PC-3 (cell line): ENCODE measurements at places on chromosomes 6 and 20. TPM values are rescaled to one million over a fixed set of nuclear protein-coding genes. Genes with fewer than 3 reads are reported as not detected.

- no peak for DNase-seq
Measured at GRCh38 chr6:158789115-158789917, 29.9 kb downstream of the EZR start.

GRCh38 chr20:59644371-59644939 is 40.1 kb downstream of the PHACTR3 start:
- no peak for DNase-seq

DNA sequence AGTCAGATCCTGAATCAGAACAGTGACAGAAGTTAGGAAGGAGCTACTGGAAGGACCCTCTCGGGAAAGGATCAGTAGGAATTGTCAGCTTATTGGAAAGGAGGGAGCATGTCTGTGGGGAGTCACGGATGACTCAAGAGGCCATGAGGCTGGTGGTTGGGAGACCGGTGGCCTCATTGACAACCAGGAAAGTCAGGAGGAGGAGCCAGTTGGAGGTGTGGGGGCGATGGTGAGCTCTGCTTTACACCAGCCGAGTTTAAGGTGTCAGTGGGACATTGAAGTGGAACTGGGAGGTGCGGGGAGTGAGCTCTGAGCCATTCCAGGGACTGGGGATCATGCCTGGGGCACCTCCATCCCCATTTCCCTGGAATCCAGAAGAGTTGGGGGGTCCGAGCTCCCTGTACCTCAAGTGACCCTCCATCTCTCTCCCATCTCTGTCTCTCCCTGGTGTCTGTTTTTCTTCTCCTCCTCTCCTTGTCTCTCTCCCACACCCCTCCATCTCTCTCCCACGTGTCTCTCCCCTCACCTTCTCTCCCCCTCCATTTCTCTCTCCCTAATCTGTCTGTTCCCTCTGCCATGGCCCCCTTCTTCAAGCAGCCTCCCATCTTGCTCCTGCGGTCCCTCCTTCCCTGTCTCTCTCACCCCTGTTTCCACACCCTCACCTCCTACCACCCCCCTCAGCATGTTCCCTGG is 14.3 kb upstream of the ZBTB9 start:
- no peak for DNase-seq

DNA sequence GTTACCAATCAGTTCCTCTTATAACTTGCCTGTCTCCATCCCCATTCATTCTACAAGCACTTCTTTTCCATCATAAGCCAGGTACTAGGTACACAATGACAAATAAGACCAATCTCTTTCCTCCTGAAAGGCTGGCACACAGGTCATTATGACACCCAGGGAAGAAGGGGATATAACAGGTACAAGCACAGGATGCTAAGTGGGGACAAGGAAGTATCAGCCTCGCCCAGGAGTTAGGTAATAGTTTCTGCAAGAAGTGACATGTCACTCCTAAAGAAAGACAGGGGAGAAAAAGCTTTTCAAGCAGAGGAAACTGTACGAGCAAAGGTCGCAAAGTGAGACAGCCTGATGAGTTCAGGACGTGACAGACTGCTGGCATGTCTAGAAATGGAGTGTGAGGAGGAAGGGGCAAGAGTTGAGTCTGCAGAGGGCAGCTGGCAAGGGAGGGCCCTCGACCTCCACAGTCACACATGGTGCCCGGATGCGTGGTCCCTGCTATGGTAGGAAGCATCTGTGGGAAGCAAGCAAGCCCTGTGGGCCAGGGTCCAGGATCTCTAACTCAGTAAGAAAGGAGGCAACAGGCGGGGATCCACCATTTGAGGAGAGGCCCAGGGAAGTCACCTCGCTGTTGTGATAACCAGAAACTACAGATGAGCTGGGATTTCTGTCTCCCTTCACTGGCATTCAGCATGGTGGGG is 40.4 kb downstream of the GPLD1 start:
- DNase-seq = no peak

GRCh38 chr6:35043381-35044130 is 97.6 kb downstream of the TCP11 start:
- DNase-seq = no peak

DNA sequence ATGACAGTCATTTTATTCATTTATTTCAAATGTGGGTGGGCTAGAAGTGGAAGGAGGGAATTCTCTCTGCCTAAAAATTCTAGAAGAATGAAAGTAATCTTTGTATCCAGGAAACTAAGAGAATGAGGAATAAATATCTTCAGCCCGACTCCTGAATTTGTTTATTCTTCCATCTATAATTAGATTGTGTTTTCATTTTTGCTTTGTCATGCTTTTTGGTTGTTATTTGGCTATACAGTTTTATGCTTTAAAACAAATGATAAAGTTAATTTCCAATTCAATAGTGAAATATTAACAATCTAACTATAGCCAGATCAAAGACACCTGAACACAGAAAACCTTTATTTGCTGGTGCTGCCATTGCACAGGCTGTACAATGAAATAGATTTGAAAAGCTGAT is 521.3 kb downstream of the KIF16B start:
- no peak for DNase-seq

DNA sequence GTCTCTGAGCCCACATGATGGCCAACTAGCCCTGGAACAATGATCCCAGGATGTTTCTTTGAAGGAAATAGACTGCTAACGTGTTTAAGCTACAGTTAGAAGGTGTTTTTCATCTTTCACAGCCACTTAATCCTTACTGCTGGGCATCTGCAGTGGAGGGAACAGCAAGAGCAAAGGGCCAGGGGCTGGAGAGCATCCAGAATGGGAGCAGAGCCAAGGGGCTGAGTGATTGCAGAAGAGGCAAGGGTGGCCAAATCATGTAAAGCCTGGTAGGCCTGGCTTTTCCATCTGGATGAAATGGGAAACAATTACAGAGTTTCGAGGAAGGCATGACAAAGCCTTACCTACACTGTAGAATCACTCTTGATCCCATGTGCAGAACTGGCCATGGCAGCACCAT is 18.7 kb upstream of the LAMP5 start:
- no peak for DNase-seq

- no peak for DNase-seq
Measured at GRCh38 chr20:49887251-49888211, 27.8 kb downstream of the SPATA2 start.

GRCh38 chr6:167845856-167846255 is 19.1 kb downstream of the AFDN start:
- no peak for DNase-seq

GRCh38 chr6:36627801-36628246 is 33.7 kb downstream of the SRSF3 start:
- no peak for DNase-seq

GRCh38 chr6:24838994-24839393 is 40.3 kb upstream of the ARMH2 start:
- DNase-seq = no peak

DNA sequence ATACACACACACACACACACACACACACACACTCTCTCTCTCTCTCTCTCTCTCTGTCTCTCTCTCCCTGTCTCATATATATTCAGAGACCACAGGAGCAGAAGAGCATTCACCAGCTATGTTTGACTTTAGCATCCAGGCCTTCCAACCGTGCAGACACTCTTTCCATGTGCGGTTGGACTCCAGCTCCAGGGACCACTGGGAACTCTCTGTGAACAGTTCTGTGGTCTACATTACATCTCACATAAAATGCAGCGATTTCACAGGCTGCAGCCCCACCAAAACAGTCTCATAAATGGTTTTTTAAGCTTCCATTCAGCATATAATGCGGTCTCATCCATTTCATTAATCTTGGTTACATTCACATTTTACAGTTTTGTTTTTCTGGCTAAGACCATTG is 508.4 kb upstream of the SULF2 start:
- no peak for DNase-seq

- DNase-seq = no peak
Measured at GRCh38 chr6:145863988-145864616, 49.5 kb upstream of the FBXO30 start.

- DNase-seq = no peak
Measured at GRCh38 chr6:44166591-44167184, 8.1 kb downstream of the CAPN11 start.

DNA sequence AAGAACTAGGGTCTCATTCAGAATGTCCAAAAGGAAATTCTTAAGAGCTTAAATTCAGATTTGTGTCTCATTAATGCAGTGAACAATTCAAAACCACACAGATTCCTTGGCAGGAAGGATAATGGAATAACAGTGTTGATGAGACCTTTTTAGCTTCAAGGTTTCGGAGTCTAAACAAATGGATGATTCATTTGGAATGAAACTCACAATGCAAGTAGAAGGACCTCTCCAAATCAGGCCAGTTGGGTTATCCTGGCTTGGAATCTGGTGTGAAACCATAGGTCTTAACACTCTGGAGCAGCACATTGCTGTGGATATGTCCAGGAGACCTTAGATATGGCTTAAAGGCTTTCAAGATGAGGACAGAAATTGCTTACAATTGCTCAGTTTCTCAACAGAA is 44.9 kb downstream of the KCTD20 start:
- DNase-seq = no peak

DNA sequence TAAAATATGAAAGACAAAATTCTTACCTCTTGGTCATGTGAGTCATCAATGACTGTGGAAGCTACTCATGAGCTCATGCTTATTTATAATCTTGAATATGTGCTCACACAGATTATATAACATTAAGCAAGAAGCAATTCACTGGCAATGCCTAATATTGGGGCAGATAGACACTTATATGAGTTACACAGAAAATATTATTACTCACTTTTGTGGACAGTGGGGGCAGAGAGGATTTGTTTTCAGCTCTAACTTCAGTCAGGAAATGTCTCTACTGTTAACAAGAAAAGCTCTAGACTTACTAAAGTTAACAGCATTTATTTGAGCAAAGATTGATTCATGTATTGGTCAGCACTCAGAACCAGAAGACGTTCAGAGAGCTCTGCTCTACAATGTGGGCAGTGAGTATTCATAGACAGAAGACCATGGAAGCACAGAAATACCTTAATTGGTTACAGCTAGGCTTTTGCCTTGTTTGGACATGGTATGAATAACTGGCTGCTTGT is 85.8 kb upstream of the AHI1 start:
- peak; percentile 61 for DNase-seq

- no peak for DNase-seq
Measured at GRCh38 chr6:99611148-99611547, 4.5 kb downstream of the PRDM13 start.

- DNase-seq = peak; percentile 48
Measured at GRCh38 chr6:158906926-158907325, 87.8 kb upstream of the EZR start.

- peak; percentile 79 for DNase-seq
Measured at GRCh38 chr20:63957004-63957689, 931 bp upstream of the UCKL1 start.

DNA sequence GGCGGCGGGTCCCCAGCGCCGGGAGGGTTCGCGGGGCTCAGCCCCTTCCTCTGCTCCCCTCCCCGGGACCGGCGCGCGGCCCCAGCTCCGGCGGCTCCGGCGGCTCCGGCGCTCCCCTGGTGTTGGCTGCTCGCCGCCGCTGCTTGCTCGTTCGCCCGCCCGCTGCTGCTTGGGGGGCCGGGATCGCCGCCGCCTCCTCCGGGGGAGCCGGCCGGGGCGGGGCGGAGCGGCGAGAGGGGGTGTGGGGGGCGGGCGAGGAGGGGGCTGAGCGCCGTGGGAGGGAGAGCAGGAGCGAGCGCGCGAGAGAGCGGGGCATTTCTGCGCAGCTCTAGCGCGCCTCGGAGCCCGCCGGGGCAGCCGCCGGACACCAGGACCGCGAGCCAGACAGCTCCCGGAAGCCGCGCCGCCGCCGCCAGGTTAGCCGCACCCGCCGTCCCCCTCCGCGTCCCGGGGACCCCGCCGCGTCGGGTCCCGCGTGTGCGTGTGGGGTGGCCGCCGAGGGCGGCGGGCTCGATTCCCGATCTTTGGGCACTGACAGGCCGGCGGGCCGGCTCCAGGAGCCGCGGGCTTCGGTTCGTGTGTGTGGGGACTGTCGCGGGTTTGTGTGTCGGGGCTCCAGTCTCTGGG is 62.0 kb upstream of the EPB41L1 start:
- DNase-seq = peak; percentile 25

DNA sequence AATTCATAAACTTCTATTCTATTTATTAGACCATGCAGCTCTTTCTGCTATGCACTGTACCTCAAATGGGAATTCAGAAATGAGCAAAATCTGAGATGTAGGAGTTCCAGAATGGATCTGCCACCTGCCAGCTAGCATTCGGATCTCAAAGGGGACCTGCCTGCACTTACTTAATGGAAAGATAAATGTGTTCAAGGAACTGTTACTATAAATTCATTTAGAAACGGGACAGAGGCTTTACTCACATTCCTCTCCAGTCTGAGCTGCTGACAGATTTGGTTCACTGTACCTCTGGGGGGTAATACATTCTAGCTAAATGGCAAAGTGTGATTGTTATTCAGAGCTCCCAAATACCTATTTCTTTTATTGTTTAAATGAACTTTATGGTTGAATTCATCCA is 384.1 kb downstream of the GRIK2 start:
- DNase-seq = no peak

DNA sequence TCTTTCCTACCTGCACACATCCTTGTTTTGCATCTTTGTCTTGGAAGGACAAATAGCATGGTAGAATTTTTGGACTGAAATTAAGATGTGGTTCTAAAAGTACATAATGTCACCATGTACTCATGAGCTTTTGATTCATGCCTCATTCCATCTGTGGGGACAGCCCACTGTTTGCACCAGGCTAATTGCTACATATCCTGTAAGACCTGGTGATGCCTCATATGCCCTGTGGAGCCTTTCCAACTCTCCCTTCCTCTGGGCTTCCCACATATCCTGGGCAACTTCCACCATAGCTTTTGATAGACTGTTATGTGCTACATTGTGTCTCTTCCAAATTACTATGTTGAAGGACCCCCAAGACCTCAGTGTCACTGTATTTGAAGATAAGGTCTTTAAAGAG is 213.6 kb upstream of the PREP start:
- DNase-seq = peak; percentile 30

- DNase-seq = peak; percentile 95
Measured at GRCh38 chr6:17417817-17418216, 24.4 kb downstream of the CAP2 start.

GRCh38 chr6:122077603-122078002 is 321.8 kb upstream of the HSF2 start:
- DNase-seq = no peak

GRCh38 chr6:149567194-149567586 is 1.0 kb downstream of the GINM1 start:
- no peak for DNase-seq

DNA sequence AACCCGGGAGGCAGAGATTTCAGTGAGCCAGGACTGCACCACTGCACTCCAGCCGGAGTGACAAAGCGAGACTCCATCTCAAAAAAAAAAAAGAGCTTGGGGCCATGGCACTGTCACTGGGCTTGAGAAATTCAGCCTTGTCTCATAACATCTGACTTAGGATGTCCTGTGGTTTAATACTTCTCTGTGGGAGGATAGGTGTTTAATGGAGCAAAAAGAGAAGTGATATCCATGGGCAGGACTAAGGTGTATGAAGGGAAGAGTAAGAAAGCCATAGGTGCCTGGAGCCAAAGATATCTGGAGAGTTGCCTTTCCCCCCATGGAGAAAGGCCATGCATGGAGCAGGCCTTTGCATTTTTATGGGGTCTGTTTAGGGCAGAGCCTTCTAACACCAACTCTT is 11.2 kb downstream of the BMP6 start:
- DNase-seq = no peak

Gene HTR1E
- not detected in 2 replicates for total RNA-seq

Gene ULBP3
- total RNA-seq = 20.5 and 23.2 TPM in 2 replicates

Gene ISM1
- total RNA-seq = not detected in 2 replicates

Gene C6orf132
- total RNA-seq = 66.0 and 86.3 TPM in 2 replicates

Gene THBS2
- total RNA-seq = 0.52 TPM in 1 of 2 replicates, not detected in the other

Gene YIPF3
- total RNA-seq = 89.7 and 93.9 TPM in 2 replicates

Gene CFB
- total RNA-seq = 0.86 TPM in 1 of 2 replicates, not detected in the other

Gene IL17F
- total RNA-seq = not detected in 2 replicates

Gene FAM110A
- 23.0 and 28.4 TPM in 2 replicates for total RNA-seq
